IMR-90 (cell line): ENCODE measurements at places on chromosomes 6 and 20.

DNA sequence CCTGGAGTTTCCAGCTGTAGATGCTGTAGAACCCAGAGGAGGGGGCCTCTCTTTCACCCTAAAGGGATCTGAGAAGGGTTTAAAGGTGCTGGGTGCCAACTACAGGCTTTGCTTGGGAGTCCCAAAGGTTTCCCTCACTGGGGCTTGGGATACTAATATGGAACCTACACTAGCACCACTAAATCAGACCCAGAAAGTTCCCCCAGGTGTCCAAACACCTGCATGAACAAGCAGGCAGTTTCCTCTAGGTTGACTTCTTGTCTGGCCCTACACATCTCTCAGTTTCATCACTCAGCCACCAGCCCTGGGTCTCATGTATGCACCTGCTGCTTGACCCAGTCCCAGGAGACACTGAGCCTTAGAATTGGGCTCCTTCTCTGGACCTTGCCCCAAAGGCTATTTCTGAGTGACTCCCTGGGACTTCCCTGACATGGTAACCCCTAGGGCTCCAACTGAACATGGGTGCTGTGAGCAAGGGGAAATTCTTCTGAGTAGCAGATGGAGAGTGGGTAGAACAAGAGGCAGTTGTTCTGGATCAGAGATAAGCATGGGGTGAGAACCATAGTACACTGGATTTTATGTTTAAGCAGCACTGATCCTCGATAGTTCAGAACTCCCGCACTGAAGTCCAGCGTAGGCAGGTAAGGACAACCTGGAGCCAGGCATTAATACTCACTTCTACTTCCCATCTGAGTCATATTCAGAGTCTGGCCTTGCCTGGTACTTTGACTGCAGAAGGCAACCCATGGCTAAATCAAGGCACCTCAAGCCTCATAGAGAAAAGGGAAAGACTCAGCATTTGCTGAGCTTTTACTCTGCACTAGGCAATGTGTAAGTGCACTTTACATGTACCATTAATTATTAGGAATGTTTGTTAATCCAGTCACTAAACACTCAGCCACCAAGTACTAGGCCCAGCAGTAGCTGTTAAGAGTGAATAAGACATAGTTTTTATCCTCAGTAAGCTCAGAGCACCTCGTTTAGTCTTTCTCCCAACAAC is 16.8 kb downstream of the BCL2L1 start:
- no peak for DNase-seq

- no peak for DNase-seq
These were observed 67.9 kb downstream of the TRMT11 start for GRCh38 chr6:126054258-126054702.

DNA sequence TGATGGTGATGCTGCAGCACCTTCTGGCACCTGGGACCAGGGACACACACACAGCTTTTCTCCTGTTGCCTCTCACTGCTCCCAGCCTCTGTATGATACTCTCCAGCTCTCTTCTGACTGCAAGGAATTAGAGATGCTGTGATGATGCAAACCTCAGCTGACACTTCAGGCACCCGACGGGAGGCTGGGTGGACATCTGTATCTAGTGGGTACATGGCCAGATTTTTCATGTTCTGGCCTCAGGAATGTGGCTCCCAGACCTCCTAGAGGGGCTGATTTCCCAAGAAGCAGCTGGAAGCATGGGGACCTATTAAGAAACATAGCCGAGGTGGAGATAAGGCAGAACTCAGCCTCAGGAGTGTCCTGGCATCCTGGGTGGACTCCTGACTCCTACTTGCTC is 6.8 kb upstream of the EPB41L1 start:
- DNase-seq = peak; percentile 81

DNA sequence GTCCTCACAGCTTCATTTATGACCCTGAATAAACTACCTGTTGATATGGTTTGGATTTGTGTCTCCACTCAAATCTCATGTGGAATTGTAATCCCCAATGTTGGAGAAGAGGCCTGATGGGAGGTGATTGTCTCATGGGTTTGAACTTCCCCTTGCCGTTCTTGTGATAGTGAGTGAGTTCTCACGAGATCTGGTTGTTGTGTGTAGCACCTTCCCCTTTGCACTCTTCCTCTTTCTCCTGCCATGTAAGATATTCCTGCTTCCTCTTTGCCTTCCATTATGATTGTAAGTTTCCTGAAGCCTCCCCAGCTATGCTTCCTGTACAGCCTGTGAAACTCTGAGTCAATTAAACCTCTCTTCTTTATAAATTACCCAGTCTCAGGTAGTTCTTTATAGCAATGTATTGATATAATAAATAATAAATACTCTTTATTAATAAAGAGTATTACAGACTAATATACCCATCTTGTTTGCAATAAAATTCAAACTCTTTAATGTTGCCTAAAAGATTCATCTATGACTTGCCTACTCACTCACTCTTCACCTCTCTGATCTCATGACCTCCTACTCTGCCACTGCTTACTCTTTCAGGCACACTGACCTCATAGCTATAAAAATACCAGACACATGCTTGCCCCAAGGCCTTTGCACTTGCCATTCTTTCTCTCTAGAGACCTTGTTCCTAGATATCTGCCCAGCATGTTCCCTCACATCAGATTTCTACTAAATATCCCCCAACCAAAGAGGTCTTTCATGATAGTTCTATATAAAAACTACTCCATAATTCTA is 256.4 kb upstream of the MARCKS start:
- DNase-seq = no peak

GRCh38 chr6:43658161-43658560 is 13.3 kb downstream of the RSPH9 start:
- no peak for DNase-seq

GRCh38 chr6:45419571-45420082 is 41.9 kb upstream of the SUPT3H start:
- no peak for DNase-seq

DNA sequence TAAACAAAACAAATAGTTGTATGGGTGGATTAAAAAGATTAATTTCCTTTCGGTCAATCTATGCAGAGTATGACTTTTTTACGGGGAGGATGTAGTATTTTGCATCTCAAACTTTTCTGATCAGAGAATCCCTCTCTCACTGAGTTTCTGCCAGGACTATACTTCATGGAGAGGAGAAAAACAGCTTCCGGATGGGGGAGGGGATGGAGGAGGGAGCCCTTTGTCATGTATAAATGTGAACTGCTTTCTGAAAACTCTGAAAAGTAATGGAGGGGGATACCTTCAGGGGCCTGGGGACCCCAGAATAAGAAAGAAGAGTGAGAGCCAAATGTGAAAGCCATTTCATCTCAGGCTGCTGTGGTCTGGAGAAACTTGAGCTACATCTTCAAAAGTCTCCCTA is 173.1 kb upstream of the KCNK16 start:
- no peak for DNase-seq

GRCh38 chr6:19811397-19812079 is 25.6 kb upstream of the ID4 start:
- no peak for DNase-seq

DNA sequence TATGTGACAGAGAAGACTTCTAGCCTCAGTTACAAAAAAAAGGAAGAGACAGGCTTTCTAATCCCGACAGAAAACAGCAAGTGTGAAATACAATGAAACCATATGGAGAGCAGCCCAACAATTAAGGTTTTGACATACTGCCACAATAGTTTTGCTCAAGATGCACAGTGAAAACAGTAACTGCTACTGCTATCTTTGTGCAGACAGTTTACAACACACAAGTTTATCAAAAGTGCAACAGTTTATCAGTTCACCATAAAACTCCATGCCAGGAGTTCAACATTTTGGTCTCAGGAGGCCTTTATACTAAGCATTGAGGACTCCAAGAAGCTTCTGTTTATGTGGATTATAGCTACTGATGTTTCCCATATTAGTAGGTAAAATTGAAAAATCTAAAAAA is 37.6 kb downstream of the GOPC start:
- DNase-seq = no peak
